ENCODE measurements at places on chromosomes 1 and 21.

DNA sequence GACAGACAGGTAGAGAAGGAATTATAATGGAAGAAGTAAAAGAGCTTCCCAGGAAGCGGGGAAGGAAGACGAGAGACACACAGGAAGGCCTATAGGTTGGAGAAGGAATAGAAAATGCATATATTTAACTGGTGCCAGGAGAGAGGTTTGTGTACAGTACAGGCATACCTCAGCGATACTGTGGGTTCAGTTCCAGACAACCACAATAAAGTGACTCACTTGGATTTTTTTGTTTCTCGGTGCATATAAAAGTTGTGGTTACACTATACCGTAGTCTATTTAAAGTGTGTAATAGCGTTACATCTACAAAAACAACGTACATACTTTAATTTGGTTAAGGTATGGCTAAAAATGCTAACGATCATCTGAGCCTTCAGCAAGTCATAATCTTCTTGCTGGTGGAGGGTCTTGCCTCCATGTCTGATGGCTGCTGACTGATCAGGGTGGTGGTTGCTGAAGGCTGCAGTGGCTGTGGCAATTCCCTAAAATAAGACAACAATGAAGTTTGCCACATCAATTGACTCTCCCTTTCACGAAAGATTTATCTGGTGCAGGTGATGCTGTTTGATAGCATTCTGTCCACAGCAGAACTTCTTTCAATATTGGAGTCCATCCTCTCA is 16.0 kb downstream of the YARS1 start:
- DNase-seq, result peak; percentile 43

- DNase-seq, result peak; percentile 91
Observed at GRCh38 chr1:26336477-26337205, 17.3 kb downstream of the CRYBG2 start.

DNA sequence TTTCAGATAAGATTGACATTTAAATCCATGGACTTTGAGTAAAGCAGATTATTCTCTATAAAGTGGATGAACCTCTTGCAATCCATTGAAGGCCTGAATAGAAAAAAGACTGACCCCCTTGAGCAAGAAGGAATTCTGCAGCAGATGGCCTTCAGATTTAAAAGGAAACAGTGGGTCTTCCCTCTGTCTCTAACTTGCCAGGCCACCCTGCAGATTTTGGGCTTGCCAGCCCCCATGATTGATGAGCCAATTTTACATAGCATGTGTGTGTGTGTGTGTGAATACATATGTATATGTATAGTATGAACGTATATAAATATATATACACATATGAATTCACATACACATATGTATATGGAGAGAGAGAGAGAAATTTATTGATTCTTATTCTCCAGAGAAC is 113.4 kb downstream of the GRIK1 start:
- DNase-seq, result no peak

GRCh38 chr1:191851799-191852595 is 306.3 kb upstream of the RGS18 start:
- no peak for DNase-seq

GRCh38 chr1:46581681-46582455 is 22.2 kb downstream of the MKNK1 start:
- DNase-seq, result no peak

- DNase-seq, result no peak
Observed at GRCh38 chr1:221308534-221309511, 429.6 kb downstream of the HLX start.

- peak; percentile 91 for DNase-seq
Observed at GRCh38 chr1:230109895-230110667, 43.0 kb downstream of the GALNT2 start.

GRCh38 chr1:207313131-207313530 is 8.3 kb upstream of the CD55 start:
- DNase-seq, result no peak

DNA sequence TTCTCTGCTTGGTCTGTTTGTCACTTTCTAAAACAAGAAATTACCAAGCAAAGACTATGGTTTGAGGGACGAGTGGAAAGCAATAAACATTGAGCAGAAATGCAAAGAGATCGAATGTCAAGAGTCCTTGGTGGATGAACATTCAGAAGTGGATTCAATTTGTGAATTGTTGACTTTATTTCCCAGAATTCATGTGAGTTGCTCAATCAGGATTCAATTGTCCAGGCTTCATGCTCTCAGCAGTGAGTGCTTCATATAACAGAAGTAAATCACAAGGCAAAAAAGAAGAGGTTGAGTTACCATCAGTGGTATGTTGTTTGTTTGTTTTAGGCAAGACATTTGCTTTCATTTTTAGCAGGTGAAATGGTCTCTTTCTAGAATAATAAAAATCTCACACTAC is 31.9 kb downstream of the NGF start:
- no peak for DNase-seq

- no peak for DNase-seq
Observed at GRCh38 chr1:73500154-73500553, 697.8 kb downstream of the LRRIQ3 start.

DNA sequence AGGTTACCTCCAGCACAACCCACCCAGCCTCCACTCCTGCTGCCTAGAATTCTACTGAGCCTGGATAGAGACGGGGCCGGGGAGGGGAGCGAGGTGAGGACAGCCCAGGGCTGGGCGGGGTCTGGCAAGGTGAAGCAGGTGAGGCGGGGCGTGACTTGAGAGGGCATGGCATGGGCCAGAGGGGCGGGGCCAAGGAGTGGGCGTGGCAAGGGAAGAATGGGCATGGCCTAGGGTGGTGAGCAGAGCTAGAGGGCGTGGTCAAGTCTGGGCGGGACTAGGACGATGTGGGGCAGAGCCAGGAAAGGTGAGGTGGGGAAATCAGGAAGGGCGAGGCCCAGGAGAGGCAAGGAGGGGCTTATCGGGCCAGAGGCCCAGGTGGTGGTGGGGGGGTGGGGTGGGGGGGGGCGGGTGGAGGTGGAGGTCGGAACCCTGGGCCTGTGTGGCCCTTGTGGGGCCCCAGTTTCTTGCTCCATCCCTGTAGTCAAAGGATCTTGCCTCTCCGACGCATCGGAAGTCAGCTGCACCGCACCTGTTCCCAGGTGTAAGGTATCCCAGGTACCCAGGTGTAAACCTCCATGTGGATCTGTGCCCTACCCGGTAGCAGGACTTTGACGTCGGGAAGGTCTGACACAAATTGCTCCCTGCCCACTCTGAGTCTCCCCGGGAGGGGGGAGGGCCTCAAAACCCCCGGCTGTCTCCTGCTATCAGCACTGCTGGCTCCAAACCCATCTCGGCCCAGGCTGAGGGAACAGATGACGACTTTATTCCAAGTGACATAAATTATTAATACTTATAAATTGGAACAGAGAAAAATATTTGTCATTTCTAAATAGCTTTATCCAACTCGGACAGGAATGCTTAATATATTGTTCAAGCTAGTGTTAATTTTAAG is 32.9 kb upstream of the UTS2 start:
- DNase-seq, result peak; percentile 55

DNA sequence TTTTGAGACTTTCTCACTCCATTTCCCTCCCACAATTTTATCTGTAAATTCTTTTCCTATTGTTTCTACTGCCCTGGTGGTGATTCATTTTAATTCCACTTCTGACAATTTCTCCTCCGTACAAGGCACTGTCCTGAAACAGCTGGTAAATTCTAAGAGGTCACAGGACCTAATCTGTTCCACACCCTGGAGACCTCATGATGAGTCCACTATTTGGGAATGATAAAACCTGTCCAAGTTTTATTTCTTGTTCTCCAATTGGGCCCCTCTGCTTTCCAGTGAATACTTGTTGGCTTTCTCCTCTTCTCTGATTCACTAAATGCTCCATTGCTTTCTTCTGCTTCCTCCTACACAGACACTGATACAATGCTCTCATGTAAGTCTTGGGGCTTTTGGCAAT is 343.1 kb upstream of the DUSP10 start:
- DNase-seq, result no peak

DNA sequence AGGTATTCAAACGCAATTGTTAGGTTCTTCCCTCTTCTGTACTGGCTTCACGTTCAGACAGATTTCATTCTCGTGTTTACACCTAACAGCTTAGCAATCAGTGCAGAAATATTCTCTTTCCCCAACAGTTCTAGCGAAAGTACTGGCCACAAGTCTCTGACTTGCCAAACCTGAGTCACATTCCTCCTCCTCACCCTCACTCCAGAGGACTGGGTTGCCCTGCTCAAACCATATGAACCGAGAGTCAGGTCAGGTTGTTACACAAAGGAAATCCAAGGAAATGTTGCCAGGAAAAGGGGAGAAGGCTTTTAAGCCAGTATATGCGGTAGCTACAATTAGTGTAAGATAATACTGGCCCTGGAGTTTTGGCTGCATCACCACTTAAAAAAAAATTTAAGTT is 282.5 kb downstream of the RGS7 start:
- DNase-seq, result no peak

GRCh38 chr1:171438441-171438840 is 46.9 kb upstream of the PRRC2C start:
- DNase-seq, result no peak

DNA sequence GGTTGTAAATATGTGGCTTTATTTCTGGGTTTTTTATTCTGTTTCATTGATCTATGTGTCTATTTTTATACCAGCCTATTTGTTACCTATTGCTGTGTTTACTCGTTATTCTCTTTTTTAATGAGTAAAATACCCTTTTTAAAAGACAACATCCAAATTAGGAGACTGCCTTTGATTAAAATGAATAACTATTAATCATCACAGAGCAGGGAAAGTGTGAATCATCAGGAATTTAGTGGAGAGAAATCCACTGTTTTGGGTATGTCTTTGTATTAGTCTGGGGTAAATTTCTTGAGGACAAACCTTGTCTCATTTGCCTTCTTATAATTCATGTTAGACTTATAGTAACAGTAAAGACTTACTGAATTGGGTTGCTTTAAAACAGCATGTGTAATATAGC is 12.1 kb downstream of the DISC1 start:
- DNase-seq, result no peak

- no peak for DNase-seq
Observed at GRCh38 chr1:93900723-93901504, 8.3 kb downstream of the GCLM start.

DNA sequence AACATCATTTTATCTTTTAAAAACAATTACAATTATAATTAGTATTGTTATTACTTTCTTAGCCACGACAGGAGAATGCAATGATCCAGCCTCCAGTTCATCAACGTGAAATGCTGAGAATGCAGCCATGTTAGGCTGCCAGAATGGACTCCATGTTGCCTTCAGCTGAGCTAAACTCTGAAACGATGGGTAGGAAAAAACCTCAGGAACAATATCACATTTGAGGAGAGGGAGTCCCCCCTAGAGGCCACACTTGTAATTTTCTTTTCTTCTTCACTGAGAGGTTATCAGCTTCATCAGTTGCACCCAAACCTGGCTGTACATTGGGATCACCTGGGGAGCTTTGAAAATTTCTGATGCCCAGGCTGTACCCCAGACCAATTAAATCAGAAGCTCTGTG is 34.6 kb upstream of the DNAH14 start:
- no peak for DNase-seq

GRCh38 chr1:230012741-230013140 is 54.3 kb upstream of the GALNT2 start:
- no peak for DNase-seq

DNA sequence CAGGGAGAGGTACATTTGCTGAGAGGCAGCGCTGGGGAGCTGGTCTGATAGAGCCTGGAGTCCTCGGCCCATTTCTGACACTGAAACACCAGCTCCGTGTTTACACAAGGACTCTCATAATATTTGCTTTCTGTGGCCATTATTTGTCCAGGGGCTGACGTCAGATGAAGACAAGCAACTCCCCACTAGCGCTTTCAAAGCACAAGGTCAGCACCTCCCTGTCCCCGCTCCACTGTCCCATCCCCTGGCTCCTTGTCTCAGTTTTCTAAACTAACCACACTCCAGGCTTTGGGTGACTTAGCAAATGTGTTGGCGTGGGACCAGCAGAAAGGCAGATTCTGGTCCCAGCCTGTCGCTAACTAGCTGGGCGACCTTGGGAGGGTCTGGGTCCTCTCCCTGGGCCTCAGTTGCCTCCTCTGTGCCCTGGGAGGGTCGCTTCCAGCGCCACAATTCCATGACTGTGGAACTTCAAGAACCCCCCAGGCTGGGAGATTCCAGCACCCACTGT is 37.4 kb upstream of the ZBTB40 start:
- no peak for DNase-seq

DNA sequence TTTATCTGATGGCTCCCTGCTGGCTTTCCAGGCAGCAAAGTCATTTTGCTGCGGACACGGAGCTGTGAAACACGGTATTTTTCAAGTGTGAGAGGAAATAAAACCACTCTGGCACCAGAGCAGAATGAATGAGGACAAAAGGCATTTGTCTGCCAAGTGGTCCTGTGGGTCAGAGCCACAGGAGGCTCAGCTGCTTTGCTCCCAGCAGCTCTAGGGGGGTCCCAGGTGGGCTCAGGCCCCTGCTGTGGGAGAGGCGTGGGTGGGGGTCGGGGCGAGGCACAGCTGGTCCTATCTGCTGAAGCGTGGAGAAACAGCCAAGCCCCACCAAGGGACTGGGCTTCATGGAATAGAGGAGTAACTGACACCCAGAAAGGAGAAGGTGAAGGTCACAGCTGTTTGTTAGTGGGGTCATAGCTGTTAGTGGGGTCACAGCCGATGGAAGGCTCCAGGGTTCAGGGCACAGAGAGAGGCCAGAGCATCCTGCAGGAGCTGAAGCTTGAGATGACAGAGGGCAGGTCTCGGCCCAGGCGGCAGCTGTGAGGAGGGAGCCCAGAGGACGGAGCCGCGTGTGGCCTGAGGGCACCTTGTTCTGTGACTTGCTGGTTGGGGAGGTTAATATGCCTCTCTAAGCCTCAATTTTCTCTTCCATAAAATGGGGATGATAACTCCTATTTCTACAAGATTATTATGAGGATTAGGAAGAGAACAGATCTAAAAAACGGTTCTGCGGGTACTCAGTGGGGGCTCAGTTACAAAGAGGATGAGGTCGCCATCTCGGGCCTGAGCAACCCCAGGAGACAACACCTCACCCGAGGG is 7.1 kb downstream of the KIF17 start:
- no peak for DNase-seq

- DNase-seq, result no peak
Observed at GRCh38 chr21:33944185-33944763, 28.7 kb upstream of the ATP5PO start.

- DNase-seq, result no peak
Observed at GRCh38 chr1:36085686-36086526, 2.0 kb downstream of the TEKT2 start.

DNA sequence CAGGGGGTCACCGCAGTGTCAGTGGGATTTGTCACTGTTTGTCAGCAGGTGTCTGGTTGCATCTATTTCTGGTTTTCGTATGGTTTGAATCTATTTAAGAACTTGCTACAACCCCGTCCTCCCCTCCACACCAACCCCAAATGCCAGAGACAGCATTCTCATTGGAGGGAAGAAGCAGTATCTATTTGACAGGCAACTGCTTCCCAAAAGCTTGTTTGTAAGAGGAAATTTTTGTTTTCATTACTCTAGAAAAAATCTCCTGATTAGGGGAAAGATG is 54.4 kb downstream of the NR5A2 start:
- DNase-seq, result no peak
